ENCODE measurements at places on chromosomes 4 and X.

DNA sequence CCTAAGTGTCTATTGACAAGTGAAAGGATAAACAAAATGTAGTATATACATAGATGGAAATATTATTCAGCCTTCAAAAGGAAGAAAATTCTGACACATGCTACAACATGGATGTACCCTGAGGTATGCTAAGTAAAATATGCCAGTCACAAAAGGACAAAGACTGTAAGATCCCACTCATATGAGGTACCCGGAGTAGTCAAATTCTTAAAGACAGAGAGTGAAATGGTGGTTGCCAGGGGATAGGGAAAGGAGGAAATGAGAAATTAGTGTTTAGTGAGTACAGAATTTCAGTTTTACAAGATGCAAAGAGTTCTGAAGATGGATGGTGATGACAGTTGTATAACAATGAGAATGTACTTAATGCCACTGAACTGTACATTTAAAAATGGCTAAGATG is 102.3 kb upstream of the NAP1L5 start:
- no peak for DNase-seq

DNA sequence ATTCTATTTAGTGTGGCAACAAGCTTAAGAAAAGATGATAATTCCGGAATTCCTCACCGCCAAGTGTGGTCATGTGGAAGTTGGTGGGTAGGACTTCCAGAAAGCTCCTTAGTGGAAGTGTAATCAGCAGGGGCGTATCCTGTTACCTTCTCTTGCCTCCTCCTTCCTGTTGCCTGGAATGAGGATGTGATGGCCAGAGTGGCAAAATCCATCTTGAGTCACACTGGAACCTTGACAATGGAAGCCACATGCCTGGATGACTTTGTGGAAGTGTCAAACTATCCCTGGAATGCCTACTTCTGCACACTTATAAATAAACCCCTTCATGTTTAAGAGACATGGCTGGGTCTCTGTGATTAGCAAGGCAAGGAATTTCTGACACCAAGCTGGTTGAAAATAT is 191.0 kb downstream of the PRDM5 start:
- DNase-seq, result no peak

DNA sequence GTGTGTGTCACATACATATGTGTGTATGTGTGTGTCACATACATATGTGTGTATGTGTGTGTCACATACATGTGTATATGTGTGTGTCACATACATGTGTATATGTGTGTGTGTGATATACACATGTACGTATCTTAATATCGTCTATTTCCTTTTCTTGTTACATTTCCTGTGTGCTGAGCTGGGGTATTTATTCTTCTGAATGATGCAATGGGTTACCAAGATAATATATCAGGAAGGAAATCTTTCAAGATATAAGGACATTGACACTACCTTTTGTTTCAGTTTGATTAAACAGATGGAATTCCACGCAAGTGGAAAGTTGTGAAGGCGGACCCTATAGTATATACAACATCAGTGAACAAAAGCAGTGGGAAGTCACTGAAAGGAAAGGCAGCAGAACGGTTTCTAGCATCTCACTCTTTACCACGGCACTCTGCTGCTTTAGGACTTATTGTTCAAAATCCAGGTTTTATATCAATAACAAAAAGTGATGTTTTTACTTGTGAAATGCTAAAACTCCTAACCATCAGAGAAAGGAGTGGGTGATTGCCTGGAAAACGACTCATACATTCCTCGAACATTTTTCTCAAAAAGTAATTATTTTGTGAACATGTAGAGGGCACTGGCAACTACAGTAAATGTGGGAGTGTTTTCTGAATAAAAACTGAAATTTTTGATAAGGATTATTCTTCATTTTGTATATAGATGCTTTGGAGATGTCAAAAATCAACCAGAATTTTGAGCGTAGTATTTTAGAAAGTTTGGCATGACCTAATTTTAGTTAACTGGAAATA is 43.1 kb upstream of the IL21 start:
- no peak for DNase-seq

GRCh38 chrX:103656617-103657016 is 27.8 kb downstream of the TCEAL1 start:
- no peak for DNase-seq

GRCh38 chrX:41468647-41469323 is 21.6 kb downstream of the NYX start:
- no peak for DNase-seq

DNA sequence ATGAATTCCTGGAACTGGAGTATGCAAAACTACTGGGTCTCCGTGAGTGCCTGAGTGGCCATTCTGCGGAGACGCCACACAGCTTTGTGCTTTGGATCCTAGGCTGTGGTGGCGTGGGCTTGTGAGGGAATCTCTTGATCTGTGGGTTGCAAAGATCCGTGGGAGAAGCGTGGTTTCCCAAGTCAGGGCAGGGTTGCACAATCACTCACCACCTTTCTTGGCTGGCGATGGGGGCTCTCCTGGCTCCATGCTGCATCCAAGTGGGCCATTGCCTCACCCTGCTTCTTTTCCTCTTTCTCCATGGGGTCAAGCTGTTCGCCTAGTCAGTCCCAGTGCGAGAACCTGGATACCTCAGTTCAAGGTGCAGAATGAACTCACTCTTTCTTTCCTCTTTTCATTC is 62.5 kb downstream of the SLAIN2 start:
- no peak for DNase-seq
